ENCODE measurements at places on chromosomes 6 and 20.

DNA sequence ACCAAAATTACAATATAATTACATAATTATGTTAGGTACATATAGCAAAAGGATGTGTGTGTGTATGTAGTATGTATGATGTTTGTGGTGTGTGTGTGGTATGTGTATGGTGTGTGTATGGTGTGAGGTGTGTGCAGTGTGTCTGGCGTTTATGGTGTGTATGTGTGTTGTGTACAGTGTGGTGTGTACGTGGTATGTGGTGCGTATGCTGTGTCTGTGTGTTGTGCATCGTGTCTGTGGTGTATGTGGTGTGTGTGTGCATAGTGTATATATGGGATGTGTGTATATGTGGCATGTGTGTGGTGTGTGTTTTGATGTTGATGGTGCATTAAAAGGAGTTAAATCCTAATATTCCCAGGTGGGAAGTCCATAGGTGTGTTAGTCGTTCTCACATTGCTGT lies 62.8 kb downstream of the PLG start:
- no peak for DNase-seq

- DNase-seq: no peak
Measured at GRCh38 chr6:33857093-33857931, 53.5 kb upstream of the MLN start.

GRCh38 chr6:45681860-45682511 lies 304.3 kb upstream of the SUPT3H start:
- no peak for DNase-seq

DNA sequence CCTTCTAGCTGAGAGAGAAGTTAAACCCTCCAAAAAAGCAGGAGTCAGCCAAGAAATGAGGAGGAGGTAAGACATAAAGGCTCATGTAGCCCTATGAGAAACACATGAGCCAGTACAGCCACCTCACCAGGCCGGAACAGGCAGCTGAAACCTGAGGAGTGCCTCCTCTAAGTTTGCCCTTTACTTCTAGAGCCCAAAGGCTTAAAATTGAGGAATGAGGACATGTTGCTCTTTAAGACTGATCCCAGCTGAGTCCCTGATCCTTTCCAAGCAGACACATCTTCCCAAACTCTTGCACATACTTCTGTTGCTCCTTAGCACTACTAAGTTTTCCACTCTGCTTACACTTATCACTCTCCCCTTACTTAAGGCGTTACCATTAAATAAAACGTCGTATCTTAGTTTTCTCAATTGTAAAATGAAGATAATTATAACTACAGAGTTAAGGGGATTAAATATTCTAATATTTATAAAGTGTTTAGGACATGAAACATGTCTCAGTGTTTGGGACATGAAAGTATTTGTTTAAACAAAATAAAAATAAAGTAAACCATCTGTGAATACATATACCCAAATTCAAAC lies 124.0 kb downstream of the OGFRL1 start:
- DNase-seq: no peak

DNA sequence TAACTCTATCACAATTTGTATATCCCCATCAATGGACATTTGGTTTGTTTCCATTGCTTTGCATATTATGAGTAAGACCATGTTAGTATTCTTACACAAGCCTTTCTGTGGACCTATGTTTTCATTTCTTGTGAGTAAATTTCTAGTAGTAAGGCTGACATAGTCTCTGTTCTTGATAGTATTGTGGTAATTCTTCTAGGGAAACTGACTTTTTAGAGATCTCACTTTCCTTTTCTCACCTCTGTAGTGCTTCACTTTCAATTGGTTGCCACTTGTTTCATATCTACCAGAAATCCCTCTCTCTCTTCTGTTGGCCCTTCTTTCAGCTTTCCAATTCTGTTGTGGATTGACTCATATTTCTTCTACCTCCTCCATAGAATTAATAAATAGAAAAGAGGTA lies 8.5 kb downstream of the ISM1 start:
- no peak for DNase-seq

DNA sequence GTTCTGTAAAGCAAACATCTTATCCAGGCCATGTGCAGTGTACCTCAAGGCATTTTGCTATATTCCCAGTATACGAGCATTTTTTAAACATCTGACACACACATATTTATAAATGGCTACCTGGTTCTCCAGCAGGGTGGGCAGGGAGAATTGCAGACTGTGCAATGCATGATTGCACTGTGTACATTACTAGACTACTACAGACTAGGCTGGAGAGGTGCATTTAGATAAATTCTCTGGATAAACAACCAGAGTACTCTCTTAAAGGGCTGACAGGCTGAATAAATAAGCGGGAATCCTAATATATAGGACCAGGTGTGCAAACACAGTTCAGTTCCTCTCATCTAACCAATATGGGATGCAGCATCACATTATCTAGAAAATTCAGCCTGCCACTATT lies 428.3 kb upstream of the ARID1B start:
- DNase-seq: no peak

- DNase-seq: no peak
Measured at GRCh38 chr6:10369896-10370295, 45.0 kb downstream of the TFAP2A start.

DNA sequence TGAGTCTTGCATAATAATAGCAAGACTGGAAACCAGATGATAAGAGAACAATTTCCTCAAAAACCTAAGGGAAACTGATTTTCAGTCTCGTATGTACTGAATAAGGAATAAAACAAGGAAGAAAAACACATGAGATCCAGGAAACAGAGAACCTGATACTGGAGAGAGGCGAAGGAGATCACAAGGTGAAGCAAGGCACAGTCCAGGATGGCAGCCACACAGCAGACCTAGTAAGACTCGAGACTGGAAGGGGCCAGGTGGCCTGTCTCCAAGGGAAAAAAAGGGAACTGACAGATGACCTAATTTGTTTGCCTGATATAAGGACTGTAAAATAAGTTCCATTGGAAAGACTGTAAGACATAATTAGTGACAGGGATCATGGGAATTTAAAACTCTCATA lies 71.1 kb downstream of the TASP1 start:
- no peak for DNase-seq

DNA sequence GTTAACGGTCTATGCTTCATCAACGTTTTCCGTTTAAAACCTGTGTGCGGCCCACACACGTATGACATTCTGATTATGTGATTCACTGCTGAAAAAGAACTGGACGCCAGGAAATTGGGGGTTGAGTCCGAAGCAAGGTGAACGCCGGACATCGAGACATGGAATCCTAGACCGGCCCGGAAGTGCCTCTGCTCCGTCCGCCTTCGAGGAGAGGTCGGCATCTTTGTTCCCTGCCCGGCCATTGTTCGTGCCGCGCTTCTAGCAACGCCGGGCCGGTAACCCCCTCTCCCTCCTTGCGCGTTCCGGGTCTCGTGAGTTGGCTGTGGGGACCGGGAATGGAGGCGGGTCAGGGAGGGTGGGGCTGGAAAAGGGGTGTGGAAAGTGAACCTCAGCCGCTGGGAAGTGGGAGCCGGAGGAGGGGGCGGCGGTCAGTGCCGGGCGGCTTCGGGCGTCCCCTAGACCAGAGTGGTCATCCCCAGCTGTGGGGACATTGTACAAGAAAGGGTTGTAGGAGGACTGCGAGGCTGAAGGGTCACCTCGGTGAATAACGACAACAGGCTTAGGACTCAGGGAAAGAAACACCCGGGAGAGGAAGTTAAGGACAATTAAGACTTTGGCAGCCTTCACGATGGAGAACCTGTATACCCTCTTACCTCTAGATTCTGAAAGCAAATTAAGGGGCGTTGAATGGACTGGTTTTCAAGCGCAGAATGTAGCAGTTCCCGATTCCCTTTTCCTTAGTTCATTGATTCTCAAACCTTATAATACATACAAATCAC lies at the start of gene ZSCAN9:
TSS of gene ZSCAN9 (plus strand) at position 220 of the 779 bp plus-strand sequence. CDS start 1,810 bp downstream, outside the sequence.
- peak; percentile 92 for DNase-seq

DNA sequence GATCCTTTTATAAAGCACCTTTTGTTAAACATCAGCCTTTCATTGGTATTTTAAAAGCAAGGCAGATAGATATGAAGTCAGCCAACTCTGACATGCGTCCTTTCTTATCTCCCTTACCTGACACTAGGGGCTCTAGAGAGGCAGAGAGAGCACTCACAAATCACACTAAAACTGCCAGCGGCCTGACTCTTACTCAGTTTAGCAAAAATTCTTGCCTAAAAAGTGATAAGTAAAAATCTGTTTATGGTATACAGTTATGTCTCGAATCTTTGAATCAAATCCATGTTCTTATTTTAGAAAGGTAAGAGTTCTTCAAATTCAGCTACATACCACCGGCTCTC lies 10.4 kb upstream of the TDRD6 start:
- DNase-seq: no peak

GRCh38 chr6:89921197-89921596 lies 26.9 kb downstream of the GJA10 start:
- no peak for DNase-seq

DNA sequence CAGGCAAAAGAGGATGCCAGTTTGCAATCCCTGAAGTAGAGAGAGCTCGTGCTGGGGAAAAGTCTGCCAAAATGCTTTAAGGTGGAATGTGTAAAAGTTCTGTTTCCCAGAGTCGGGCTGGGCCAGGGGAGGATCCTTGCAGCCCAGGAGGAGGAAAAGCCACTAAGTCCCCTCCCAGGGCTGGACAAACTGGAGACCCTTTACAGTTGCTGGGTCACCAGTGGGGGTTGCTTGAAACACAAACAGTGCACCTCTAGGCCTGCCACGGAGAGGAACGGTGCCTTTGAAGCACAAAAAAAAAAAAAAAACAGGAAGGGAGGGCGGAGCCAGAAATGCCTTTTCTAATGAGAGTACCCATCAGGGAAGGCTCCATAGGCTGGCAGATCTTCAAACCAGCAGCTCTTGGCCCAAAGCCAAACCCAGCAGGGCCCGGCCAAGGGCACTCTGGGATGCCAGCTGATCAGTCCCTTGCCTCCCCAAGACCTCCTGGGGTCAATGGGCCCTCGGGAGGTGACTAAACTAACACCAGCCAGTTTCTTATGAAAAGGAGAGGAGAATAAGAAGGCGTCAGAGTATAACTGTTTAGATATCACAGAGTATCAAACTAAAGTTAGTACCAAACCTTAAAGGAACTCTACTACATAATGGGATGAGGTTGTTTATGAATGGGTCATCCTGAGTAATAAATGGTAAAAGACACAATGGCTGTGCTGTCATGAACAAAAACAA lies 23.7 kb downstream of the HLA-A start:
- peak; percentile 72 for DNase-seq

- DNase-seq: no peak
Measured at GRCh38 chr6:108982154-108983113, 112.2 kb downstream of the SESN1 start.

DNA sequence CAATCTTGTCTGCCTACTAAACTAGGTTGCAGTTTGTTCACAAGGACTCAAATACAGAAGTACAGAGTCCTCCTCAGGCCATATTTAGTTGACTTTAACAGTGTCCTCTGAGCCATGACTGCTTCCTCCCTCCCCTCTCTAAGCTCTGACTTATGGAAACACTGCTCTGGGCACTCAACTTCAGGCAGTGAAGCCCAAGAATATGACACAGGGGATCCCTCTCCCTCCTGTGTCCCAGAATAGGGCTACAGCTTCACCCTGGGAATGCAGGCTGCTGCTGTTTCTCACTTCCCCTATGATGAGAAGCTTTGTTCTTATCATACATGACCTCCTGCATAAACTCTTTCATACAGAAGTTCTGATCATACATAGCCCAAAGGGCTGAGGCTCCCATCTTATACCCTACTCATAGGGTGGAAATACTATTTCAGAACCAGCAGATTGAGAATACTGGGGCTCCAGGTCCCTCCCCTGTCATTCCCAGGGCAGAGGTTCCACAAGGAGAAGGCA lies 97.3 kb upstream of the UST start:
- DNase-seq: no peak

DNA sequence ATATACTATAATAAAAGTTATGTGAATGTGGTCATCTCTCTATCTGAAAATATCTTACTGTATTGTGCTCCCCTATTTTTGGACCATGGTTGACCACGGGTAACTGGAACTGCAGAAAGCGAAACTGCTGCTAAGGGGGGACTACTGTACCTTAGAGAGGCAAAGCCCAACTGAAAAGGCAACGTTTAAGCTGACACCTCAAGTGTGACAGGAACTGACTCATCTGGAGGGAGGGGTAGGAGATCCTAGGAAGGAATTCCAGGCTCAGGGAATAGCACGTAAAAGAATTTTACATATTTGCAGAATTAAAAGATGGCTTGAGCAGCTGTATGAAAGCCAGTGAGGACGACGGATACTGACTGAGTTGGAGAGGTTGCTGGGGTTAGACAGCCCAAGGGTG lies 34.8 kb downstream of the ELOVL2 start:
- DNase-seq: peak; percentile 66

GRCh38 chr6:78770765-78771164 lies 96.6 kb upstream of the IRAK1BP1 start:
- no peak for DNase-seq

GRCh38 chr6:10415617-10416480 lies 975 bp upstream of the TFAP2A start:
- DNase-seq: peak; percentile 63

- DNase-seq: no peak
Measured at GRCh38 chr6:144351379-144352127, 66.4 kb downstream of the UTRN start.

GRCh38 chr6:87671555-87672029 lies 30.4 kb downstream of the AKIRIN2 start:
- DNase-seq: no peak

DNA sequence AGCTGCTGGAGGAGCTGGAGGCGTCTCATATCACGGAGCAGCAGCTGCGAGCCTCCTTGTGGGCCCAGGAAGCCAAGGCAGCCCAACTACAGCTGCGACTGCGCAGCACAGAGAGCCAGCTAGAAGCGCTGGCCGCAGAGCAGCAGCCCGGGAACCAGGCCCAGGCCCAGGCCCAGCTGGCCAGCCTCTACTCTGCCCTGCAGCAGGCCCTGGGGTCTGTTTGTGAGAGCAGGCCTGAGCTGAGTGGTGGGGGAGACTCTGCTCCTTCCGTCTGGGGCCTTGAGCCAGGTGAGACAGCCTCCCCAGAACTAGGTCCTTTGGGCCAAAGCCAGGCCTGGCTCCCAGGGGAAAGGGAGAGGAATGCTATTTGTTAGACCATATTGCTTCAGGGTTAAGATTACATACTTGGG lies 31.7 kb downstream of the C20orf173 start:
- DNase-seq: no peak

DNA sequence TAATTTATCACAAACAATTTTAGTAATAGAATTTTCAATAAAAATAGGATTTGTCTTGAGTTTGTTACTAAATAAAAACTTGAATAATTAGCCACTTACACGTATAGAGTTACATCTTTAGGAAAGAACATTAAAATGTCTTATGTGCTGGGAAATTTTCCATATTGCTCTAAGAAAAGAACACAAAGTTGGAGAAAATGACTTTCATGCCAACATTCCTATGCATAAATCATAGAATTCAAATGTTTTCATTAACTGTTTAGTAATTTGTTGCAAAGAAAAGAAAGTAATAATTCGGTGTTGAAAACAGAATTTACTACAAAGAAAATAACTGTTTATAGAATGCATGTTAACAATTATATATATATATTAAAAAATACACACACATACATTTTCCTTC lies 4.7 kb upstream of the TBC1D32 start:
- DNase-seq: no peak

DNA sequence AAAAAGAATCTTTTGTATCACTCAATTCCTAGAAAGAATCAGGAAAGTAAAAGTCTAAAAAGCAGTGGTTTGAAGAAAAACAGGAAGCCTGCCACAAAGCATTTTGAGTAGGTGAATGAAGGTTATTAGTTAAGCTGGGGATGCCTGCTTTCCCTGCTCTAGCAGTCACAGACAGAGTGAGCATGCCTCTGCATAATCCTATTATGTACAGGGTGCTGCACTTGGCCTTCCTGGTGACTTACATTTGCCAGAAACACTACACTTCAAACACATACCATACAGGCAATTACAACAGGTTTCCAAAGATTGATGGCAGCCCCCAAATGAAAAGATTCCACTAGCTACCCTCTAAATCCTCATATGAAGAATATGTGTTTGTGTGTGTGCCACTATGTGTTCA lies 130.8 kb downstream of the TPBG start:
- peak; percentile 54 for DNase-seq

All from islet precursor cell (in vitro differentiated cells).